CD14-positive monocyte (primary cell): ENCODE measurements at places on chromosomes 7 and 10.

GRCh38 chr7:134632937-134633540, 13.6 kb upstream of the BPGM start:
- DNase-seq = no peak

- DNase-seq = peak; percentile 12
Observed at GRCh38 chr10:119466655-119467054, 75.9 kb downstream of the RGS10 start.

- no peak for DNase-seq
Observed at GRCh38 chr10:91694170-91694794, 61.4 kb upstream of the PPP1R3C start.

DNA sequence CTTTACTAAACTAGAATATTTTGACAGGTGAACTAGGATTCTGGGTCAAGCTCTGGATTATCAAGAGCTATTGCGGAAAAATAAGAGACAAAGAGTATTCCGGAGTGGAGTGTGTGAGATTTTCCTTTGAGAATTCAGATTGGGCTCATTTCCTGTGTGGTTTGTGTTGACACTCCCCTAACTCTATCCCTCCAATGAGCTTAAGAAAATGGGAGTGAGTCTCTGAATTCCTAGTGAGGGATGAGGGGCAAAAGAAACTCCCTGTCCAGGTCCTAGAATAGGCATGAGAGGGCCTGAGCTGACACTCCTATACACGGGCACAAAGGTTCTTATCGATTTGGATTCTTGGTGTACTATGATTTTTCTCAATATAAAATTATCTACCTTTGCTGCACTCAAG, 10.2 kb downstream of the KLF14 start:
- no peak for DNase-seq

DNA sequence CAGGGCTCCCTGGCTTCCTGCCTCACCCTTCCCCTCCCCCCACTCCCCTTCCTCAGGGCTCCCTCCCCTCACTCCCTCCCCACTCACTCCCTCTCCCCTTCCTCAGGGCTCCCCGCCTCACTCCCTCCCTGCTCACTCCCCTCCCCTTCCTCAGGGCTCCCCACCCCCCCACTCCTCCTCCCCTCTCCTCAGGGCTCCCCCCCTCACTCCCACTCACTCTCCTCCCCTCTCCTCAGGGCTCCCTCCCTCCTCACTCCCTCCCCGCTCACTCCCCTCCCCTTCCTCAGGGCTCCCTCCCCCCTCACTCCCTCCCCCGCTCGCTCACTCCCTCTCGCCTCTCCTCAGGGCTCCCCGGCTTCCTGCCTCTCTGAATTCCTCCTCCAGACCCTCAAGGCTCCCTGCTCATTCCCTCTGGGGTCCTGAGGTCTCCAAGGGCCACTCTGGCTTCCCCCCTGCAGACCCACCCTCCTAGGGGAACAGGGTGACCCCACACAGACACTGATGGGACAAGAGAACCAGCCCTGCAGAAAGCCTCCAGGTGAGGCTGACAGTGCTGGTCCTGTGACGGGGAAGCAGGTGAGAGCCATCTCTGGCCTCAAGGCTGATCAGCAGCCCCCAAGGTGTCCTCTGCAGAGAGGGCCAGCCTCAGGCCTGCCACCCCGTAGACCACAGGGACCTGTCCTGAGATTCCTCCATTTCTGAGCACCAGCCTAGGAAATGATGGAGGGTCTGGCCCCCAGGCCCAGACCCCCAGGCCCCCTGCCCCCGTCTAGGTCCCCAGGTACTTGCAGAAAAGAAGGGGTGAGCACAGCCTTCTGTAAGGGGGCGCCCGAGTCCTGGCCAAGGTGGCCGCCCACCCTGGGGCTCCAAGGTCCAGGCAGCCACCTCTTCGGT, 47.2 kb downstream of the PWWP2B start:
- no peak for DNase-seq

GRCh38 chr10:74032900-74033655, 35.2 kb downstream of the VCL start:
- peak; percentile 64 for DNase-seq

GRCh38 chr7:90706072-90706716, 110.1 kb downstream of the CDK14 start:
- DNase-seq = no peak

DNA sequence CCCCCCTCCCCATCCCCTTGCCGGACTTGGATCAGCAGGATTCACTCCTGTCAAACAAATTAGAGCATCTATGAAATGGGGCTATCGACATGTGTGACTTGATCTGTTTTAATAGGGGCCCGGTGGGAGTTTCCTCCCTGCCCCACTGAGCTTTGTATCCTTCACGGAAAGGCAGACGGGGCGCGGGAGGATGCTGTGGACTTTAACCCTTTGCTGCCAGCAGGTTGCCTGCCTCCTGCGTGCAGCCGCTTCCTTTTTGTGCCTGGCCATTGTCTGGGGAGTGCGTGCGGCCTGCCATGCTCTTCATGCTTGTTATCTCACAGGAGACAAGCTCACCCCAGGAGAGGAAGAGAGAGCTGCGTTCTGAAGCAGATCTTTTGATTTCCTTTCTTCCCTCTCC, 512.8 kb upstream of the GALNT17 start:
- no peak for DNase-seq

DNA sequence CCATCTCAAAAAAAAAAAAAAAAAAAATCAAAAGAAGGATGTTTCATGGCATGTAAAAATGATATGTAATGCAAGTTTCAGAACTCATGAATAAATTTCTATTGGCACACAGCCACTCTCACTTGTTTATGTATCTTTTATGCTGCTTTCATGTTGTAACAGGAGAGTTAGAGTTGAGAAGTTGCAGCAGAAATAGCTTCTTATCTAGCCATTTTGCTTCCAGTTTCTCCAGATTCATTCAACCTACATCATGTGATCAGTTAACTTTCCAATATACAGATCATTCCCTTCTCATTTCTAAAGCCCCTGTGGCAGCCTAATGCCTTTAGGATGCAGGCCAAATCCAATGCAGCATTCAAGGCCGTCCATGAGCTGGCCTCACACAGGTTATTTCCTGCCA, 30.4 kb downstream of the ZNF786 start:
- DNase-seq = no peak

DNA sequence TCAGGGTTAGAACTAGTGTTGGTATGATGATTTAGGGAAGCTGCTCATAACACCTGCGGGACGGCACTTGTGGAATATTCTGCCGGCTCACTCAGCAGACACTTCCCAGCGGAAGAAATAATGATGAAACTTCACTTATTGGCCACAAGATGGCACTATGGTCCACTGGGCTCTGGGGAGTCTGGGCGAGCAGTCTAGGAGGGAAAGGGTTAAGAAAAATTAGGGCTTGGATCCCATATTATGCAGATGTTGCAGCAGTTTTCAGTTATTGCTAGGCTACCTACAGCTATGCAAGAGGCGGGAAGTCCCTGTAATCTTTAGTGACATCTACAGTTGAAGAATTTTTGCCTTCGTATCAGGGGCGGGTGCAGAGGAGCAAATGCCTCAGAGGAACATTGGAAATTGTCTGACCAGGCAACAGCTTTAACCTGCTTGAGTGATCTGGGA, 238.7 kb upstream of the PRSS58 start:
- DNase-seq = peak; percentile 39

DNA sequence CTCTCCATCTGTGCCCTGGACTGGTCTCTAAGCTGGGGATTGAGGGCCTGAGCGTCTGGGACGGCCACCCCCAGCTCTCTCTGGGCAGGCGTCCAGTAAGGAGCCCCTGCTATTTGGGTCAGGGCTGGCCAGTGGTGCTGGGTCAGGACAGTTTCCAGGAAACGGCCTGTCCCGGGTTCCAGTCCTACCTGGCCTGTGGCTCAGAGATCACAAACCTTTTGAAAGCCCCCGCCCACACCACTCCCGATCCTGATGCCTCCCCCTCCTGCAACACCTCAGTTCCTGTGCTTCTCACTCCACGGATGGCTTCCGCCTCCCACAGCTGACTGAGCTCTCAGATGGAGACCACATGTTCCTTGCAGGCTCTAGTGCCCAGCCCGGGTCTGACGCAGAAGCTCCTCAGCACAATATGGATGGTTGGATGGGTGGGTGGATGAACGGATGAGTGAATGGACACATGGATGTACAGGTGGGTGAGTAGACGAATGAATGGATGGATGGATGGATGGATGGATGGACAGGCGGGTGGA, 91.7 kb upstream of the PDGFA start:
- no peak for DNase-seq

DNA sequence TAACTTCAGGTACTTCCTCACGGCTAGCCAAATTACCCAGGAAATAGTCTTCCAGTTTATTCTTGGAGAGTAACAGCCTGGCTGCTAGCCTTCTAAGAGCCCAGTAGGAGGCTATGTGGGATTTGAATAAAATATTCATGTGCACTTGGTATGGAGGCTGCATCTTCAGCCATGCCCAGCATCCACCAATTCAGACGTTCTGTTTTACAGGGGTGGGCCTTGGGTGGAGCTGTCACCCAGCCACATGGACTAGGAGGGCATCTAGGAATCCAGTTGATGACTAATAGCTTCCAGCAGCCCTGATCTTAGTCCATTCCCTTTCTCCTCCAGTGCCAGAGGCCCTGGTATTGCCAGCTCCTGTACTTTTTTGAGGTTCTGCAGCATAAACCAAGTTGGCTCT, 66.3 kb upstream of the ZRANB1 start:
- no peak for DNase-seq

DNA sequence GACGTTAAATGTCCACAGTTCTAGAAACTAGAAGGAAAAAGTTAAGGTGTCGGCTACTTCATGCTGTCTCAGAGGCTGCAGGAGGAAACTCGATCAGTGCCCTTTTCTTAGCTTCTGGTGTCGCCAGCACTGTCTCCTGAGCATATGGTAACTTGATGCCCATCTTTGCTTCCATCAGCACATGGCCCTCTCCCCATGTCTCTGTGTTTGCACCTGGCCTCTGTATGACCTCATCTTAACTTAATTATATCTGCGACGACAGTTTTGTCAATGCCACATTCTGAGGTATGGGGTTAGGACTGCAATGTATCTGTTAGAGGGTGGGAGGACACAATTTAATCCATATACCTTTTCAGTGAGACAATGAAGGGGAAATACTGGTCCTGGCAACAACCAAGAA, 449.9 kb downstream of the POM121L12 start:
- DNase-seq = no peak

GRCh38 chr7:41319581-41319980, 383.3 kb downstream of the INHBA start:
- DNase-seq = no peak

- DNase-seq = no peak
Observed at GRCh38 chr7:91212582-91212981, 51.7 kb upstream of the FZD1 start.

- no peak for DNase-seq
Observed at GRCh38 chr10:2616215-2616614, 451.1 kb upstream of the PFKP start.

GRCh38 chr7:90825779-90826178, 229.7 kb downstream of the CDK14 start:
- no peak for DNase-seq

DNA sequence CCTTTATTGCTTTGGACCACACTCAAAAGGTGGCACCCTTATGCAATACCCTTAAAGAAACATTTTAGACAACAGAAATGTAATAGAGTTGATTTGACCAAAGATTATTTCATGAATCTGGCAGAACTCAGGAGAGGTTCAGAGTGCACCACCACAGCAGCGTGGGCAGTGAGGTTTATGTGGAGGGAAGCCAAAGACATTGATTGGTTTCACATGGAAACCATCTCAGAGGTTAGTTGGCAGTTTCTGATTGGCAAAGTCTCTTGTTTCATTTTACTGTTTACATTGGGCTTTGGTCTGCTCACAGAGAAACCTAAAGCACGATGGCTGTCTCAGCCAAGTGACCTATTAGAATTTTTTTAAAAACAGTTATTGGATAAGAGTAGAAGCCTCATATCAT, 101.3 kb downstream of the SDHAF3 start:
- DNase-seq = no peak

DNA sequence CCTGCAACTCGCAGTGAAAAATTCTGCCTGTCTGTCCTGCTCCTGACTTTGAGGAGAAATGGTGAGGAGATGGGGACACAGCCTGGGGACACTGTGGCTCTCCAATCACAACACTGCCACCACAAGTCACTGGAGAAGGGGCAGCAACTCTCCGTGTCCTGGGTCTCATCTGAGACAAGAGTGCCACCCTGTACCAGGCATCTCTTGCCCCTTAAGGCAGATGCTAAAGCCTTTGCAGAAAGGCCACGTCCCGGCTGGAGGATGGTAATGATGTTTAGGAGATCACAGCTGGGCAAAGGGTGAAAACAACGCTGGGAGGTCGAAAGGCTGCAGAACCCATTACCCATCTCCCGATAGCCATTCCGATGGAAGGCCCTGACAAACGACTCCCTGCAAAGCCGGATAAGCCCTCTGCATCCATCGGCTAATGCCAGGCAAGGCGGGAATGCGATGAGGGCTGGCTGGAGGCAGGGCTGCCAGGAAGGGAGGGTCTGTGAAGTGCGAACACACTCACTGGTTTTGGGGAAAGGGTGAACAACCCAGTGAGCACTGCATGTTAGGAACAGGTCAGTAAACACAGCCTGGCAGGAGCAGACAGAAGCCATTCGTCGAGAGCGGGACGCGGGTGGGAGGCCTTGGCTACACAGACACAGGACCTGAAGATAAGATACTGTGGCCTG, 190.8 kb downstream of the ADARB2 start:
- no peak for DNase-seq

DNA sequence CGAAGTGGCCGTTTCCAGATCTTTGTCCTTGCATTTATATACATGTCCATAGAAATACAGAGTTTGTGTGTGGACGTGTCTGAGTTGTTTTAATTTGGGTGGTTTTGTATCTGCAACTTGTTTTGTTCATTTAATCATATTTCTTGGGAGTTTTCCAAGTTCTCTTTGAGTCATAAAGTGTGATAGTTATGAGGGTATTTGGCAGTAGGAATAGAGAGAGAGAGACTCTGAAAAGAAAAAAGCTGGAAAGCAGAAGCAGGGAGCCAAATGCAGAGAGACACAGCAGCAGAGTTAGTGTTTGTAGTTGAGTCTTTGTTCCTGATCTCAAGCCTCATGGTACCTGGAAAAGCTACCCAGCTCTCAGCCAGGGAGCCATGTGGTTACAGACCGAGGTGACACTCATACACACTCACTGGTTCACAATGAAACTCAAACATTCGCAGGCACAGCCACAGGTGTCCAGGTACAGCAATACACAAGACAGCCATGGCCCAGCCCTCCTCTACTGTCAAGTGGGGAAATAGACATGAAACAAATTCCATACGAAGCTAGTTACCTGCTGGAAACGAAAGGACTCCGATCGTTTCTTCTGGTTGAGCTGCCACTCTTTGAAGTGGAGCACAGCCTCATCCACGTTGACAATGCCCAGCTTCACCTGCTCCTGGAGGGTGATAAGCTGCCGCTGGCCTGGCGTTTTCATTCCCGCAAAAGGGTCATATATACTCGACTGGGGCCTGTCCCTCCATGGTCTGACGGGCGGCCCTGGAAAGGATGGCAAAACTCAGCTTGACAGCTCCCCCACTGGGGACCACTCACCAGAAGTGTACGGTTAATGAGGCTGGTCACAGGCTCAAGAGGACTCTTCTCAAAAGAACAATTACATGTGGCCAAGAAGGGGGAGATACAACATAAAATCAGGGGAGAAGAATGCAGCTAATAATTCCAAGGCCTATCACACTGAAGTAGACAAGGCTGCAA, 33.3 kb upstream of the TM9SF3 start:
- no peak for DNase-seq
